ENCODE measurements at places on chromosomes 1 and 21.

- DNase-seq, result no peak
These were observed 136.0 kb downstream of the HLX start for GRCh38 chr1:221015159-221015790.

DNA sequence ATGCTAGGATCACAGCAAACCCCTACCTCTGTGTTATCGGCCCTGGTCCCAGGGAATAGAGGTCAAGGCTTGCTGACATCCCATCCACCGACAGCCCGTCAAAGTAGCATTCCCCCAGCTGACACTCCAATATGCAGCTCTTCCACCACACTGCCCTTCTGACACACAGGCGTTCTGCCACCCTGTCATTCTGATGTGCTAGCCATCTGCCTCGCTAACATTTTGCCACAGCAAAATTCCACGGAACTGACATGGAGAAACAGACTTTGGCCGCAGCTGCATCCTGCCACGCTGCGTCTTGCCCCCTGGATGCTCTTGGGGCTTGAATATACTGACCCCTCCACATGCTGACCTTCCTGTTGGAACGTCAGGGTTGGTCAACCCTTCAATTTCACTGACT lies 163.2 kb upstream of the CSF3R start:
- no peak for DNase-seq

DNA sequence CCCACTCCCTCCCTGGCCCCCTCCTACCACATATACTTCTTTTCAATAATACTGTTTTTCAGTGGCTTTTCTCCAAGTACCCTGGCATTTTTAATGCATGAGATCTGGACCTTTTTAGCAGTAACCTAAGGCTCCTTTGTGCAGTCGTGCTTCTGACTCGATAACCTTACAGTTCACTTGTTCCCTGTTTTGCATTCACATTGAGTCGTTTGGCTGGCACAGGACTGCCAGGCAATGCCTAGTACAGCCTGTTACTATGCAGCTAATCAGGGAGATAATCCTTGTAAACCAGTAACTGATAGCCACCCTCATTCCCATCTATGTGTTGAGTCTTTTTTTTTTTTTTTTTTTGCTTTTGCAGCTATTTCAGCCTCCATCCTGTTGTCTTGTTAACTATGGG lies 3.7 kb downstream of the ATP1B1 start:
- no peak for DNase-seq

- DNase-seq, result no peak
These were observed 7.1 kb upstream of the NES start for GRCh38 chr1:156684227-156684782.

- DNase-seq, result no peak
These were observed 84.6 kb upstream of the SSX2IP start for GRCh38 chr1:84774669-84775534.

- no peak for DNase-seq
These were observed 6.8 kb upstream of the DCAF6 start for GRCh38 chr1:167929725-167930124.

- peak; percentile 38 for DNase-seq
These were observed 3.4 kb upstream of the PADI2 start for GRCh38 chr1:17122521-17123164.

Data from GF-D8 (cell line).